ENCODE measurements at places on chromosomes 1 and 21.

- DNase-seq, result no peak
Observed at GRCh38 chr1:244085891-244086290, 34.8 kb downstream of the ZBTB18 start.

DNA sequence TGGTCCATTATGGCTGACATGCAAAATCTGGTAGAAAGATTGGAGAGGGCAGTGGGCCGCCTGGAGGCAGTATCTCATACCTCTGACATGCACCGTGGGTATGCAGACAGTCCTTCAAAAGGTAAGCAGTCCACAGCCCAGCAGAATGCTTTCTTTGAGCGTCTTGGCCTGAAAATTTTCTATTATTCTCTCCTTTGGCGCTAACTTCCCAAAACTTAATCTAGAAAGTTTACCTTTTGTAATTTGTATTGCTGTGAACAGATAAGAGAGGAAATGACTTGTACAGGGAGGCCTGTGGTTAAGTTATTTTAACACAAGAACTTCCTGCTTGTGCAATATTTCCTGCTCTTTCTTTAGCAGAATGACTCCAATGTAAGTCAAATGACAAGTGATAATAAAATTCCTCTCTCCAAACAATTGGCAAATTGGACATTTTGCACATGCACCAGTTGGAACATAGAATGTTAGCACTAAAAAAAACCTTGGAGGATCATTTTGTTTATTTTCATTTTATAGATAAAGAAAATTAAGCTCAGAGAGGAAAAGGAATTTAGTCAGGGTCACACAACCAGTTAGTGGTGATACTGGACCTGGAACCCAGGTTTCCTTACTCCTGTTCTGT lies 18.9 kb downstream of the CAP1 start:
- DNase-seq, result no peak

DNA sequence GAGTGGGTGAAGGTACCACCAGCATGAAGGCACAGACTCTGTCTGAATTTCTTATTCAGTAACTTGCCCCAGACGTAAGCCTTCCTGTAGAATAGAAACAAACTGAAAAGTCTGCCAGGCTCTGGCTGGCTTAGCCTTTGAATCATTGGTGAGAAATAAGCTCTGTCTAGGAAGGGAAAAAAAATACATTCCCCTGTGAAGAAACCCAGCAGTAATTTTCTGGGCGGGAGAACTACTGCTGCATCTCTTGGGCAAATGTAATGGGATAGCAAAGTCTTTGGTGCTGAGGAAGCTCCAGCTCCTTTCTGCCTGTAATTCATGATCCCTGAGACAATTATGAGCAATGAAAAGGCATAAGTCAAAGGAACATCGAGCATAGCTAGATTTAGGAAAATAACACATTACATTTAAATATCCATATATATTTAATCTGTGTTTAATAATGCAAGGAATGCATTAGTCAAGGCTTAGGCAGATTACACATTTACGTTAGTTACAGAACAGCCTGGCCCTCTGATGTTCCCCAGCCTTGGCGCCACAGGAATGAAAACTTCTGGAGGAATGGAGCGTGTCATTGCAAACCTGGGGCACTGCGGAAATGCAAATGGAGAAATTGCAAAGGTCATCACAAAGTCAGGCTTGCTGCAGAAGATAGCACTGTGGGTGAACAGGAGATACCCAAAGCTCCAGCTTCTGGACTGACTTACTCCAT lies 216.3 kb upstream of the CAMK1G start:
- DNase-seq, result peak; percentile 87

GRCh38 chr1:108595507-108595906 lies 35.6 kb downstream of the EEIG2 start:
- DNase-seq, result no peak

DNA sequence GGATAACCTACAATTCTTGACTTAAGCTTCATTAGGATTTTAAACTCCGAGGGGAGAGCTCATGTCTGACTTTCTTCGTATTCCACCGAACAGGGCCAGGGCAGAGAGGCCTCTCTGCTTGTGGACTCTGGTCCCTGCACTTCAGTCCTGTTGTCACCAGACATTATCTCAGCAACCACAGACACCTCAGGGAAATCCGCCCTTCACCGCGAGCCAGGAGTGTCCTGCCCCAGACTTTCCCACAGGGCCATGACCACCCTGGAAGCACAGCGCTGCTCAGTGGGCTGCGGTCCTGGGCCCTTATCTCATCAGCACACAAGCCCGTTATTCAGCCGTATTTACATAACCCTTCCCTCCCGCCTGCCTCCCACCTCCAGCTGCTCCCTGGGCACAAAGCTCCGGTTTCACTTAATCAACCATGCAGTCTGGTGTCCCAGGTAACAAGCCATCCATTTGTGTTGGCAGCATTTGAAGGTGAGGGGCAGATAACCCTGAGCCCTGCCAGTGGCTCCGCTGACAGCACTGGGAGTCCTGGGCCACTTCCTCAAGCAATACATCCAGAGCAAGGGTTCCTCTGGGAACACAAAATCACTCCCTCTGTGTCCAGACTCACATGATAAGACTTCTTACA lies 122.8 kb upstream of the RAB4A start:
- peak; percentile 76 for DNase-seq

DNA sequence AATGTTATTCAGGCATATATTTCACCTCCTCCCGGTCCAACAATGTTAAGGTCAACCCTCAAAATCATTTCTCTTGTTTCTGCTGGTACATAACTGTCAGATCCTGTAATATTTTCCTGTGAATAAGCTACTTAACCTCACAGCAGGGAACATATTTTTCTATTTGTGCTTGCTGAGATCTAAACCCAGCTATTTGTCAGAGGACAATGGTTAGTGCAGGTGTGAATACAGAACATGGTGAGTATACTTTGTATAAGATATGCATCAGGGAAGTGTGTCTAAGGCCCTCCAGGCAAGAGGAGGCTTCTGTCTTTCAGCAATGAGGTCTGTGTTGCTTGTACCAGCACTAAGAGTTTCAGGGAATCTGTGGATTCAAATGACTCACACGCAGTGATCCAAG lies 970.6 kb downstream of the NCAM2 start:
- DNase-seq, result no peak

All from RCC 7860 (cell line).